Astrocyte of the spinal cord (primary cell): ENCODE measurements at places on chromosomes 7 and 10.

GRCh38 chr7:34269084-34269483 lies 363.7 kb downstream of the BMPER start:
- DNase-seq = no peak

DNA sequence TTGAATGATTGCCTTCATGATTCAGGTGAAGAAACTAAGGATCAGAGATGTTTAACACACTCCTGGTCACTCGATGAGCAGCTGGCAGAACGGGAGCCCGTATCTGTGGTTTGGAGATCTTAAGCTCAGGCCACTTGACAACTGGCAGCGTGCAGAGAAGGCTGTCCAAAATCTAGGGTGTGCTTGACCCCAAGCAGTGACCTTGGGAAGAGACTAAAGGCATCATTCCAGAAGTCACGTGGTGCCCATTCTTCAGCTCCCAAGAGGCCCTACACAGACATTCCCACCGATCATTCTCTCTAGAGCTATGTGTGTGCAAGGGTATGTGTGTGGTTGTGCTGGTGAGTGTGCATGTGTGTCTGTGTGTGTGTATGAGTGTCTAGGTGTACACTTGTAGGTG lies 493.8 kb downstream of the TCERG1L start:
- DNase-seq = no peak

DNA sequence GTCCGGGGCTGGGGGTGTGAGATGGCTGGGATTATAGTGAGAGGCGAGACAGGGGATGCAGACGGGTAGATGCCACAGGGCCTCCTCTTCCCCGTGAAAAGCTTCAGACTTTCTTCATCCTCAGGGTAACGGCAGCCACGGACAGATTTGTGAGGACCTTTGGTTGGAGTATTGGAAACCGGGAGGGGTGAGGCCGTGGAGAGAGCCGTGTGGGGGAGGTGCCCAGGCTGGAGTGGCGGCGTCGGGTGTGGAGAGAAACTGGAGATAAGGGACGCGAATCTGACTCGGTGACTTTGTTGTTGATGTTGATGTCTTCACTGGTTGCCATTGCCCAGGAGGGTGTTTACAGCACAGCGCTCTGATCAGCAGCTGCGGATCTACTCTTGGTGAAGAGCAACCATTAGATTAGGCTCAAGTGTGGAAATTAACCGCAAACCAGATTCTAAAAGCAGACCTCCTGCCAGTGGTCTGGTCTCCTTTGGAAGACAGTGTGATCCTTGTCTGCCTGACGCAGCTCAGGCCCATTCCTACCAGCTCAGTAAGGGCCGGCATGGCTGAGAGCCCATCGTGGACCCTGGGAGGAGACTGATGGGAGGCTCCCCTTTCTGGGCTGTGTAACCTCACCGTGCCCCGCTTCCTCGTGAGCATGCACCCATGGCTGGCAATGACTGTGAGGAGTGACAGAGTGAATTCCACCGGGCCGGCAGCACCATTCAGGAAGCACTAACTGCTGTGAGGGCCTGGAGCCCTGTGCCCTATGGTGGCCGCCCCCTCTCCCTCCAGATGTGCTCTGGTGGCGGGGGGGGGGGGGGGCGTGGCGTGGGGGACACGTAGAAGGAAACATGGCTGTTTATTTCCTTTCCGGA lies 90.3 kb downstream of the INPP5A start:
- peak; percentile 38 for DNase-seq

- DNase-seq = no peak
Observed at GRCh38 chr10:130771491-130771946, 540.0 kb downstream of the TCERG1L start.

DNA sequence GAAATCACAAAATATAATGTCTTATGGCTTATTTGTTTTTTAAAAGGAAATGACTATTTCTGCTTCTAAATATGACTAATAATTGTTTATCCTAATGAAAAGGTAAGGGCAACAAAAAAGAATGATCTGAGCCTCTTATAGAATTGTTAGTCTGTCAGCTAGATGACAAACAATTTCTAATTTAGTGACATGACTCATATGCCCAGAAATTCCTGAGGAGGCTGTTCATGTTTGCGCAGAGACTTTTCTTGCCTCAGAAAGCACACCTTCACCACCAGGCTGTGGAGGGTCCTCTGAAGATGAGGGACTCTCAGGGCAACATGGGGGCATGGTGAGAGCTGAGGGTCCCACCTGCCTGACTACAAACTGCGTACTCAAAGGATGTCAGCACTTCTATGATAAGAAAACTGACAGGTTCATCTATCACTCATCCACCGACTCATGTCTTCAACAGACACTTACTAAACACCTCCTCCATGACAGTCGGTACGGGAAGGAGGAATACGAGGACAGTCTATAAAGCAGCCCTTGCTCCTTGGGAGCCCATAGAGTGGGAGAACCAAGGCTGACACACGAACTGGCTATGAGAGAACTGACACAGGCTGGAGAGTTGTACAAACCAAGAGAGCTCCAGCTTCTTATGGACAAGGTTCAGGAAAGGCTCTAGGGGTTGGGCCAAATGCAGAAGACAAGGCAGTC lies 102.0 kb downstream of the PKD1L1 start:
- DNase-seq = peak; percentile 35

- DNase-seq = no peak
Observed at GRCh38 chr7:113267885-113268284, 149.5 kb upstream of the SMIM30 start.

DNA sequence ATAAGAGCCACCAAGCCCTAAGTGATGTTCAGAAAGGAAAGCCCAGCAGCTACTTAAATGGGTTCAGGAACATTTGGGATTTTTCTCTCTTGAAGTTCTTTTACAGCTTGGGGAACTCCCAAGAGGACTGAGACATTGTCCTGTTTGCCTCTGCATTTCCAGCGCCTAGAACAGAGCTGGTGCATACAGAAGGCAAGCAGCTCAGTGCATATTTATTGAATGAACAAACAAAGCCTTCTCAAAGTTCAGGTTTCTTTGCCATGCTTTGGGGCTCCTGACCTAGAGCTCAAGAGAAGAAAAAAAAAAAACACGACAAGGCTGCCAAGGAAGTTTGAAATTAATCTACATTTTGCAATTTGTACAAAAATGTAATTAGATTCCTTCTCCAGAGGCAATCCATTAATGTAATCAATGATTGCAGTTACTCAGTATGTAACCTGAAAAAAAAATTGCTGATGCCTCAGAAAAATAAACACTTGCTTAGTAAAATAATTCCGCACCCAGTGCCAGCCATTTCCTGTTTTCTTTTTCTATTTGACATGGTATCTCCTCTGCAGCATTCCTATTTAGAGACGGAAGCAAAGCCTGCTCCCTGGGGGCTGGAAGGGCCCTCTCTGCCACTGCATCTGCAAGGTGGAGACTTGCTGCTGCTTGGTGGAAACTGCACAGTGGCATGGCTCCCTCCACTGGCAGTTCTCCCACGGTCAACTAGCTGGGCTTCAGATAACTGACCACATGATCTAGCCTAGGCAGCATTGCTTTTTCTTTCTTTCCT lies 157.3 kb downstream of the TMEM178B start:
- DNase-seq = peak; percentile 62

- no peak for DNase-seq
Observed at GRCh38 chr7:138460176-138460648, at the start of gene TRIM24. TSS of gene TRIM24 (plus strand) at chr7:138460259. CDS start at chr7:138460549, 290 bp downstream.

DNA sequence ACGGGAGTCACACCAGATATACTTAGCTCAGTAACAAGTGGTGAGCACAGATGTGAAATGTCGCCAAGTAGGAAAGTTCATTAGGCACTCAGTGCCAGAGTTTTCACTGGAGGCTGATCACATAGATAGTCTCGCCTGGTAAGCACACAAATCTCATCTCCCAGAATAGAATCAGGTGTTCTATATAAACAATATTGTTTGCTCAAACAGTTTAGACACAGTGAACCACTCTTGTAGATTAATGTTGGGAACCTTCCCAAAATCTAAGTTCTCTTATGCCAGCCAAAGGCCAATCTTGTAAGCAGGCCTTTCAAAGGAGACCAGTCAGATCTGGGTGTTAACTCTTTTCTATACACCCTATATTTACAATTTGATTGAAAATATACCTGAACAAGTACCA lies 716.5 kb upstream of the GRM3 start:
- no peak for DNase-seq
